ENCODE measurements at places on chromosomes 1 and 21.
A peak's percentile ranks its signal among the peaks of the same experiment; 100 is the strongest.

DNA sequence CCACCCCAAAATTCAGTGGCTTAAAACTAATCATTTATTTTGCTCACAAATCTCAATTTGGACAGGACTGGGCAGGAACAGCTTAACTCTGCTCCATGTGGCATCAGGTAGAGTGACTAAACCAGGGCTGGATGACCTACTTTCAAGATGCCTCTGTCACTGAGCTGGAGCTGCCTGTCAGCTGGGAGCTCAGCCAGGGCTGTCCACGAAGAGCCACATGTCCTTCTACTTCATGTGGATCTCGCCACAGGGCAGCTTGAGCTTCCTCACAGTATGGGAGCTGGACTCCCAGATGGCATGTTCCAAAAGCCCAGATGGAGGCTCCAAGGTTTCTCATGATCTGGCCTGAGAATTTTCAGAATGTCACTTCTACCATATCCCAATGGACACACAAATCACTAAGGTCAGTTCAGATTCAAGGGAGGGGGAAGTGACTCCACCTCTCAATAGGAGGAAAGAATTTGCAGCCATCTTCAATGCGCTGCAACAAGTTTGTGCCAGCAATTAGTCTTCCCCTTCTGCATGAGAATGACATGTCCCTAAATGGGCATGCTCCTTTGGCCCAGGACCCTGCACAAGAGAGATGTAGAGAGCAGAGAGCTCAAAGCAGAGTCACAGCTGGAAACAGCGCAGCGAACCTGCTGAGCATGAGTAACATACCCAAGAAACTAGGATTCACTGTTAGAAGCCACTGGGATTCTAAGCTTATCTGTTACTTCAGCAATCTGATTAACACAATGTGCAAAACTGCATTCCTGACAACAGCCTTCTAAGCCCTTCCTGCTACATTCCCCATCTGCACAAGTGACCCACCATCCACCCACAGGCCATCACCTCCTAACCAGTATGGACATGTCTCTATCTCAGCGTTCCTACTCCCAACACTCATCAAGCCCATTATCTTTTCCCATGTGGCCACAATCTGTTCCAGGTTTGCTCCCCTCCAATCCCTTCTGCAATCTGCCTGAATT is 17.0 kb downstream of the HLCS start:
- DNase-seq = no peak

GRCh38 chr1:27406362-27406680 is 13.9 kb downstream of the GPR3 start:
- DNase-seq = no peak

DNA sequence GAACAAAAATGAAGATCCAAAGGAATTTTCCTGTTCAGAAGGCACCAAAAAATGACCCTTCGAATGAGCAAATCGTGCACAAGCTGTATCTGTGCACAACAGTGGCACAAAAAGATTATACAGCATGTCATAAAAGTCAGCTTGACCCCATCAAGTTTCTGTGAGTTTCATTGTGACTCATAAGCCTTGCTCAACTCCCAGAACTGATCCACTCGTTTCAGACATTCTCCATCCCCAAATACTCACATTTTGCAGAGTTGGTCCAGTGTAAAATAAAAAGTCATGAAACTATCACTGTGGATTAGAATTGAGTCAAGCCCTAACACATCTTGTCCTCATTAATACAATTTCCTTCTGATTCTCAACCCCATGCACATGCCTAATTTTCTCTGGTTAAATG is 174.7 kb upstream of the PKN2 start:
- DNase-seq = no peak

DNA sequence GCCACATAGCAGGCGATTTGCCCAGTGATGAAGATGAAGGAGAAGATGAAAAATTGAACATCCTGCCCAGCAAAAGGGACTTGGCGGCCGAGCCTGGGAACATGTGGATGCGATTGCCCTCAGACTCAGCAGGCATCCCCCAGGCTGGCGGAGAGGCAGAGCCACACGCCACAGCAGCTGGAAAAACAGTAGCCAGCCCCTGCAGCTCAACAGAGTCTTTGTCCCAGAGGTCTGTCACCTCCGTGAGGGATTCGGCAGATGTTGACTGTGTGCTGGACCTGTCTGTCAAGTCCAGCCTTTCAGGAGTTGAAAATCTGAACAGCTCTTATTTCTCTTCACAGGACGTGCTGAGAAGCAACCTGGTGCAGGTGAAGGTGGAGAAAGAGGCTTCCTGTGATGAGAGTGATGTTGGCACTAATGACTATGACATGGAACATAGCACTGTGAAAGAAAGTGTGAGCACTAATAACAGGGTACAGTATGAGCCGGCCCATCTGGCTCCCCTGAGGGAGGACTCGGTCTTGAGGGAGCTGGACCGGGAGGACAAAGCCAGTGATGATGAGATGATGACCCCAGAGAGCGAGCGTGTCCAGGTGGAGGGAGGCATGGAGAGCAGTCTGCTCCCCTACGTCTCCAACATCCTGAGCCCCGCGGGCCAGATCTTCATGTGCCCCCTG is 3.3 kb downstream of the ZBTB18 start:
- DNase-seq = no peak

DNA sequence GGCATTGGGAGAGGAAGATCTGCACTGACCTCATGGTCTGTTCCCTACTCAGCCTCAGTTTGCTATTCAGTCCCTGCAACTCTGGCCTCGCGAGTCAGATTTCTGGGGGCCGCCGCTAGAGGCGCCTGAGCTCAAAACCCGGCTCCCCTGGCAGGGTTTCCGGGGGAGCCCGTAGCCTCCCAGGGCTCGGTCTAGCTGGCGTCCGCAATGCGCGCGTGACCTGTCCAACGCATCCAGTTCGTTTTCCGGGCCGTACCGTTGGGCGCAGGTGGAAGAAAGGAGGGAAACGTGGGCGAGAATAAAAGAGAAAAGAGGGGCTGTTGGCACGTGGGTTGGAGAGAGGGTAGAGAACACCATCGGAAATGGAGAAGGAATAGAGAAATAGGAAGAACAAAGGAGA is at the start of gene ADAM30:
Gene ADAM30, minus strand, starts transcription at position 213 of the 400 bp plus-strand sequence. Its CDS starts 179 bp downstream, at position 34.
- no peak for DNase-seq

DNA sequence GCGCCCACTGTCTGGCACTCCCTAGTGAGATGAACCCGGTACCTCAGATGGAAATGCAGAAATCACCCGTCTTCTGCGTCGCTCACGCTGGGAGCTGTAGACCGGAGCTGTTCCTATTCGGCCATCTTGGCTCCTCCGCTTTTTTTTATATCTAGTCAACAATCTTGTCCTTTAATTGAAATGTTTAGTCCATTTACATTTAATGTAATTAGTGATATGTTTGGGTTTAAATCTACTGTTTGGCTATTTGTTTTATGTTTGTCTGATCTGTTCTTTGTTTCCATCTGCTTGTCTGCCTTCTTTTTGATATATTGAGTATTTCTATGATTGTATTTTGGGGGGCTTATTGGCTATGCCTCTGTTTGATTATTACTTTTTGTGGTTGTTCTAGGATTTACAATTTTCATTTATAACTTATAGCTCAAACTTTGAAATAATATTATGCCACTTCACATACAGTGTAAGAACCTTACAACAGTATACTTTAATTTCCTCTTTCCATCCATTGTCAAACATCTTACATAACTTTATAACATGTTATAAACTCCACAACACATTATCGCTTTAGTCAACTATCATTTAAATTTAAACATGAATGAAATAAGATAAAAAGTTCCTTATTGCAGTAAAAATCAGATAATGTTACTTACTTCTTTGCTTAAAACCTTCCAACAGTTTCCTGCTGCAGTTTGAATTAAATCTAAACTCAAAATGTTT is 16.5 kb upstream of the RYR2 start:
- DNase-seq = no peak

DNA sequence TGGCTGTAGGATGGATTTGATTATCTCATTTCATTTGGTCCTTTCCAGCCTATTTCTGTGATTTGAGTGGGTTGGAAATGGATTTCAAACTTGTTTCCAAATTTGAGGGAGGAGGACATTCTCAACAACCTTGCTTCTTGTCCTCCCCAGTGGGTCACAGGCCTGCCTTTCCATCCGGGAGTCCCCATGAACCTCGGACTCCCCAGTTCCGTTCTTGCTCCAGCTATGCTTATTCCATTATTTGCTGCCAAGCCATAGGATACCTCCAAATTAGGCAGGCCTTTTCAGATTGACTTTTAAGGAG is 97.8 kb downstream of the DUSP10 start:
- DNase-seq = no peak

DNA sequence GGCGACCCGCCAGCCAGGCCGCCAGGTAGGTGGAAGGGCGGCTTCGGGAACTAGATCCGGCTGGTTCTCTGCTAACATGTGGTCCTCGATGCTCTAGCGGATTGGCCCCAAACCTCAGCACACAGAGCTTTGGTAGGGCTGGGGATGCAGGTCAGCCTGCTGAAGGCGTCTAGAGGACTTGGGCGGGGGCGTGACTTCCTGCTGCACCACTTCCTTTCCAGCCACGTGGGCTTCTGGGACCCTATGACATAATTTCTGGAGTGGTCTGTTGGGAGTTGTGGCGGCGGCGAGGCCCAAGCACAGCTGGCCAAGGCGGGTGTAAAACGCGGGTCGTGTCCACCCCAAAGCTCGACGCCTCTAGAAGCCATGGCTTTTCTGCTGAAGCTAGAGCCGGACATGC is 124.5 kb downstream of the ATF6 start:
- DNase-seq = no peak

DNA sequence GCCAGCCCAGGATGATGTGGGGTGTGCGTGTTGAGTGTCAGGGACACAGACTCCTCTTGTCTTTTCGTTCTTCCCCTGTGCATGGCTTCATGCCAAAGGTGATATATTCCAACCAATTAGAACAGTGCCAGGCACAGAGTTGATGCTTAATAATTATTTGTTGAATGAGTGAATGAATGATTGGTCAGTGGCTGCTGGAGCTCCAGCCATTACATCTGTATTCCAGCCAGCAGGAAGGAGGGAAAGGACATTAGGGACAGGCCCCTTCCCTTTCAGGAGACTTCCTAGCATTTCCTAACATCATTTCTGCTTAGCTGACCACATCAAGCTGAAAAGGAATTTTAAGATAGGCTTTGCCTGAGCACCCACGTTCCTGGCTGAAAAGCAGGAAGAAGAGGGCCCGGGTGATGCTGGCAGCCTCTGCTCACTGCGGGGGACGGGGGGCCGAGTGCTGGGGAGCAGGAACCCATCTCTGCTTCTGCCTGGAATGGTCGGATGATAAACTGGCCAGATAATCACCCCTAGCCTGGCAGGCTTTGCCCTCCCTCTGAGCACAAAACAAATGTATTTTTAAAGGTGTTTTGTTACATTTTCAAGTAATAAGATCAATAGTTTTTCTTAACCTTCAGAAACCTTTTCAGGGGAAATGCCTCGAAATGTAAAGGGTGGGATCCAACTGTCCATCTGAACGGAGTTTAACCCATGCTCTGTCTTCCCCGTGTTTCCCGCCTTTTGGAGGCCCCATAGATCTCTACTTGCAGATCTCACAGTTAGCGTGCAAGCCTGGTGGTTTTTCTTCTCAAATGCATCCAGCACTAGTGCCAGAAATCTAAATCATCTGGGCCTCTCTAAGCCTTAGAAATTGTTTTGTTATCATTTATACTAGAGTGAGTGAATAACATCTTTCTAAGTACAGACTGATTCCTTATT is 39.0 kb downstream of the SLC37A1 start:
- no peak for DNase-seq

- DNase-seq = no peak
Observed at GRCh38 chr1:114203595-114204128, 50.0 kb upstream of the SYT6 start.

GRCh38 chr1:199721001-199721400 is 306.5 kb upstream of the NR5A2 start:
- no peak for DNase-seq

DNA sequence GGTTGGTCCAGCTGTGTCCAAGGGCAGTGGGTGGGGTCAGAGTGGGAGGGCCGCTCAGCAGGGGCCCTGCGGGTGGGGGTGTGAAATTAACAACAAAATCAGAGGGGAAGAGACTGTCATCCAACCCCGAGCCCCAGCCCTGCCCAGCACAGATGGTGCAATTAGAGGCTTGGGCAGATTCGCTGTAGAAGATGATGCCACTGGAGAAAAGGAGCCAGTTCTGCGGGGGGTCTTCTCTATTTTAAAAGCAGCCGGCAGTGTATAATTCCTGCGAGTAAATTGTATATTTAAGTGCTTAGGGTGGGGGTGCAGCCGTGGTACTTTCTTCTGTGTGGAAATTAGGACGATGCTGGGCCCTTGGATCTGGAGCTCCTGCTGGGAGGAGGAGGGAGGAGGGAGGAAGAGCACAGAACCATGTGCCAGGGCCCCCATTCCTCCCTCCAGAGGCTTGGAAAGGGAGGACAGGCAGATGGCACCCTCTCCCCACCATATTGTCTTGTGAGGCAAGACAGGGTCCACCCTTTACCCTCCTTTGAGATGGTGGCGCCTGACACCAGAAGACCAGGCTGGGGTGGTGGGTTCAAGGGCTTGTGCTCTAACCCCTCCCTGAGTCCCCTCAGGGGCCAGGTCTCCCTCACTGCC is 89.2 kb downstream of the ACTL8 start:
- DNase-seq = no peak

- peak; percentile 49 for DNase-seq
Observed at GRCh38 chr1:155591770-155592169, 18.2 kb upstream of the MSTO1 start.

DNA sequence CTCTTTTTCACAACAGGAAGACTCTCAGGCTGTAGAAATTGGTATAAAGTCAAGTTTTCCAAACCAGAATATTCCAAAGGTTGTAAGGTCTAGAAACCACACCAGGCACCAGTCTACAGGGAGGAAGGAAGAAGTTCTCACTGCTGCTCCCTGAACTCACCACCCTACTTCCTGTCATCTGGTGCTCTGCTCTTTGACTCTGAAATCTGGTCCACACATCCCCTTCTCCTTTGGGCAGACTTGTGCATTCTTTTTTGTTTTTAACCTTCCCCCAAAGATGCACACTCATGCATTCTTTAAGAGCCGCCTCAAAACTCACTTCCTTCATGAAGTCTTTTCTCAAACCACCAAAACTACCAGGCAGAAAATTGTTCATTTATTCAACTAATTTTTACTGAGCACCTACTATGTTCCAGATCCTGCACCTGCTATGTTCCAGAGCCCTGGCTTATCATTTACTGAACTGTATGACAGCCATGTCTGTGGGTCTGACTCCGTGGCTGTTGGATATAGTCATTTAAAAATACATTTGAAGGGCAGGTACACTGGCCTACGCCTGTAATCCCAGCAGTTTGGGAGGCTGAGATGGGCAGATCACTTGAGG is 30.1 kb upstream of the EPS15 start:
- DNase-seq = peak; percentile 23

GRCh38 chr1:151399324-151400171 is at the start of gene PSMB4:
TSS of gene PSMB4 (plus strand) at chr1:151399573. CDS start at chr1:151399588, 15 bp downstream.
- peak; percentile 82 for DNase-seq

- no peak for DNase-seq
Observed at GRCh38 chr1:15465674-15466073, 9.1 kb downstream of the CELA2A start.

GRCh38 chr1:111813440-111814304 is 58.0 kb downstream of the DDX20 start:
- no peak for DNase-seq

Data from CD4-positive, alpha-beta T cell treated with Interleukin-6 for 4 hours (primary cell).